ENCODE measurements at places on chromosomes 5 and 9.
A peak's percentile ranks its signal among the peaks of the same experiment; 100 is the strongest.

DNA sequence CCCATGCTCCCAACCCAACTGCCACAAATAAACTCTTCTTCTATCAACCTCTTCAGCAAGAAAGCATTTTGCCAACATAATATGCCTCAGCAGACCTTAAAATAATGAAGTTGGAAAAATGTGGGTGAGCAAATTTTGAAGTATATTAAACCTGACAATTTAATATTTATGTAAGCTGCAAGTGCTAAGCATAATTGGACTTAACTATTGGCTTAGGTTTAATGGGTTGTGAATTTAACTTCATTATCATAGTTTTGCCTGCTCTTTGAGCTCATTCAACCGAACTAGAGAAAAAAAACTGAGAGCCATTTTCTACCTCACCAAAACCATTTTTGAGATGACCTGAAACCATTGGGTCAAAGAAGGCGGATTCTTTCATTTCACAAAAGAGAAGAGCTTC is 805.5 kb upstream of the DMAC1 start:
- DNase-seq = no peak

DNA sequence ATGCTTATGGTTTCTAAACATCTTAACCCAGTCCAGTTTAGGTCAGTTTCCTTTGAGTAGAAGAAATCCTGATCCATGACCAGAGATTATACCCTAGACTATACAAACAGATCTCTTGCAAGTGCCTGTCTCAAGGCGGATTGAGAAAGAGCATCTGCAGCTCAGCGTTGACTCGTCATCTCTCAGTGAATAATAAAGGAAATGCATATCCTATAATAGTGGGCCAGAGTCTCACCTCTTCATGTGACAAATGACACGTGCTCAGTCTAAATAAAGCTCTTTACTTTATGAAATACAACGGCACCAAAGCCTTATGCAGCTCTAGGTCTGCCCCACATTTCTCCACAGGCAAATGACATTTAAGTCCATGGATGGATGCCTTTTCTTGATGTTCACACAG is 179.4 kb upstream of the NR3C1 start:
- DNase-seq = no peak

DNA sequence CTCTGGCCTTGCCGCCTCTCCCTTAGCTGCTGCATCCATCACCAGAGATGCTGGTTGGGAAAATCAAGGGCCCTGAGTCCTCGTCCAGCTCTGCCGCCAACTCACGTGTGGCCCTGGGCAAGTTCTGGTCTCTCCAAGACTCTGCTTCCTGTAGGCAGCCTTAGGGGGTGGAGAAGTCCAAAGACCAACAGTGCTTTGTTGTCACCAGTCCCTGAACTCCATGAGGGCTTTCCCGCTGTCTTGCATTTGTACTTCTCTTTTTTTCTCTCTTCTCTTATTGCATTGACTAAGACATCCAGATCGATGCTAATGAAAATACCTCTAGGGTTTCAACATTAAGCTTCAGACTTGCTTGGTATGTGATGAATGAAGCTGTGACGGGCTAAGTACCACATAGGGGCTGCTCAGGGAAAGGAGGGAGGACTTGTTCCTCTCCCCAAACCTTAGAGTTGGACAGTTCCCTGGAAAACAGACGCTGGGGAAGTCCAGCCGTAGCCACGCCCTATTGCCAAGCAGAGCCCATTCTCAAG is 63.7 kb upstream of the STXBP1 start:
- no peak for DNase-seq

GRCh38 chr5:95148453-95148852 is 136.4 kb downstream of the MCTP1 start:
- no peak for DNase-seq

DNA sequence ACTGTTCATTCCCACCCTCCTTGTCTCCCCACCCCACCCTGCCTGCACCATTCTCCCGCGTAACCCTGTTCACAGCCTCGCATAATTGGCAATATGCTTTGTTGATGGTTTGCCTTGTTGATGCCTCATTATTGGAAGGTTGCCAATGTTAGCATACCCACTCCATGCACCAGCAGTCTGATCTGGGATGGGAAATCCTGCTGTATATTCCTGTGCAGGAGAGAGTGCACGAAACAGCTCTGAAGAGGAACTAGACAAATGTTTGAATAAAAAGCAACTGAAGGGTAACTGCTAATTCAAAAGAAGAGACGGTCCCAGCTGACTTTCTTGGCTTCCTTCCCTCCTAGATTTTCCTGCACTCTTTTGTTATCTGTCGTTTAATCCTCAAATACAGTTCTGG is 271.7 kb upstream of the TLE4 start:
- no peak for DNase-seq

DNA sequence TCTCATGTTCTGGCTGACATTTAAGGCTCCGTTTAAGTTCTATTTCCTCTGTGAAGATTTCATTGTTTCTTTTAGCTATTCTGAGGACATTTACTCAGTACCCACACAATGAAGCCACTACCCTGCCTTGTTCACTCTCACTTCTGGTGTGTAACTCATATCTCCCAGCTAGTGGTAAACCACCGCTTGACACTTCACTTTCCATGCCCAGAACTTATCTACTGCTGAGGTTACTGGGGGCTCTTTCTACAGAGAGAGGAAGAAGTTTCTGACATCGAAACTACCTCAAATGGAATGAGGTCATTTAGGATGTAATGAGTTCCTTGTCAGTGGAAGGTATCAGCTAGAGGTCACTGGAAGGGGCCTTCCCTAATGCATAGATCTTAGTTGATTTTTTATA is 501.5 kb downstream of the DMAC1 start:
- DNase-seq = no peak

DNA sequence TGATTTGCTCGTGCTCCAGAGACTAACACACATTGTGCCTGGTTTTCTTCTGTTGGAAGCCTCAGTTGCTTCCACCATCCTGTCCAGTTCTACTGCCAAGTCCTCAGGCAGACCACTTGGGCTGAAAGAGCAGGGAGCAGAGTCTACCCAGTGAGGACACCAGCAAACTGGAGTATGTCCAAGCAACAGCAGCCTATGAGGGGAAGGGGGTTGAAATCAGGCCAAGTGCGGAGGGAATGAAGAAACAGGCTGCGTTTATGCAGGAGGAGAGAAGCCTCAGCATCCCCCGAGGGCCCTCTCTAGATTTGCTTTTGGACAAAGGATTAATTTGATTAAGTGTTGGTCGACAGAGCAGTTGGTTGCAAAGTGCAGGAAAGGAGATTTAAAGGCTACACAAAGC is 14.5 kb downstream of the DOCK2 start:
- DNase-seq = no peak

- no peak for DNase-seq
Measured at GRCh38 chr9:10232352-10232930, 380.4 kb downstream of the PTPRD start.

DNA sequence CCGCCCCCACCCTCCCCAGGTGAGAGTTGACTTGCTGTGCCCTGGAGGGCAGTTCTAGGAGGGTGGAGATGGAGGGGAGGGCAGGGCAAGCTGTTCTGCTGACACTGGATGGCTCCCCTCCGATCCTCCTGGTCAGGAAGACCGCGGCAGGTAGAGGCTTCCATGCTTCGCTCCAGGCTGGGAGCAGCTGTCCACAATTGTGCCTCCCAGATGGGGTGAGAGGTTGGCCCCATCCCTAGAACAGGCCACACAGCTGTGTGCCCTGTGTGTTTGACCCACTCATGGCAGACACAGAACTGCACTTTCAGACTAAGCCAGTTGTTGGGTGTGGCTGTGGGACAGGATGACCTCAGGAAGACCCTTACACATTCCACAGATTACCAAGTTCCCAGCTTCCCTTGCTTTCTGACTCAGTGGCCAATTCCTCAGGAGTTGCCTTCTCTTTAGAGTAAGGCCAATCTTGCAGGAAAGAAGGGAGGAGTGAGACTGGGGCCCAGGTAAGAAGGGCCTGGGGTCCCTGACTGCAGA is 72.1 kb upstream of the HSPA9 start:
- no peak for DNase-seq

- DNase-seq = no peak
Measured at GRCh38 chr5:170383227-170383626, 5.9 kb downstream of the KCNMB1 start.

- DNase-seq = no peak
Measured at GRCh38 chr5:98085593-98085992, 687.9 kb upstream of the RGMB start.

GRCh38 chr5:143135832-143136551 is 267.5 kb downstream of the NR3C1 start:
- DNase-seq = no peak

- peak; percentile 75 for DNase-seq
Measured at GRCh38 chr5:134224888-134225779, 739 bp downstream of the PPP2CA start.

GRCh38 chr9:114423181-114423580 is 35.4 kb upstream of the AKNA start:
- no peak for DNase-seq

- DNase-seq = no peak
Measured at GRCh38 chr5:172731680-172732074, 39.3 kb downstream of the DUSP1 start.

GRCh38 chr9:127508901-127509260 is 57.6 kb downstream of the LRSAM1 start:
- DNase-seq = no peak

DNA sequence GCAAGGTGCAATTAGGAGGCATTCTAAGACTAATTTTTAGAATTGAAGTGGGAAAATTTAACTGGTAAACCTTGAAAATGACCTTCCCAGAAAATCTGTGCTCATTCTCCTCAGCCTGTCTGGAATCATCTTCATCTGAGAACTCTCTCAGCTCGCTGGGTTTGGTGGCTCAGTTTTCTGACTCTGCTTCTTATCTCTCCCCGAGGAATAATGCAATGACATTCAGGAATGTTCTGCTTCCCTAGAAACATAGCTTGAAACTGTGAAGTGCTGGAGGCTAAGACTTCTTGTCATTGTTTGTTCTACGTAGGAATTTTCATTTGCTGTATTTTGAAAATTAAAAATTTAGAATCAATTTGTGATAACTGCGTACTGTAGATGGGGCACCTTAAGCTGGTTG is 86.6 kb downstream of the KCNN2 start:
- no peak for DNase-seq

DNA sequence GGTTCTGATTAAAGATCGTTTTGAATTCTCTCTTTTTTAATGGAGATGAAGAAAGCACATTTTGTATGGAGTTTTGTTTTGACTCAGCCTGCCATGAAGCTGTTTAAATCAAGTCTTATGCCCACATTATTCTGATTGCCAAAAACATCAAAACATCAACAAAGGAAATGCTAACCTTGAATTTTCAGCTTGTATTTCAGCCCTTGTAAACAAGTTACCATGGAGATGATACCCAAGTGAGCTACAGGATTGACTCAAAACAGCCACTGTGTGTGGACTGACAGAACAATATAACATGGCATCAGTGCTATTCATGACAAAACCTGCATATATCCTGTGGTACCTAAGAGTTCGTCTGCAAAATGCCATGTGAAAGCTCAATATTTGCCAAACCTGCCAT is 1581.0 kb downstream of the MAT2B start:
- no peak for DNase-seq
